Posterior vena cava (tissue), 2 donors: ENCODE measurements at places on chromosomes 11 and 22.

DNA sequence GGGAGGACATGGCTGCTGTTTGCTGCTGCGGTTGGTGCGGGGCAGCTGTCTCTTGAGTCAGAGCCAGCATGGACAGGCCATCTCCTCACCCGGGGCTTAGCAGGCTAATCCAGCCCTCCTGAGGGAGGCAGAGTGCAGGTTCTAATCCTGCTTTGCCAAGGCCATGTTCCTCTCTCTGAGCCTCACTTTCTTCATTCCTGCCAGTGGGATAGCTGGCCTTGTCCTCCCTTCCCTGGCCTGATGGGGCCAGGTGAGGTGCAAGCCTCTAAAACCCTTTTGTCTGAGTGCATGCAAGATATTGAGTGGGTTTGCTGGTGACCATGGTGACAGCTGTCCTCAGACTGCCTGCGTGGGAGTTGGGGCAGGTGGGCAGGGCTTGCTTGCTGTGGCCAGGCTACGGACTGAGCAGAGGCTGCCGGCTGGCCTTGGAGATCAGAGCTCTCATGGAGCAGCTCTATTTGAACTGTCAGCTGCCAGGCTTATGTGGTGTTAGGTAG, 3.6 kb downstream of the USP35 start:
- DNase-seq, result no peak

GRCh38 chr11:111912535-111912934, at the start of gene HSPB2:
TSS of gene HSPB2 (plus strand) at chr11:111912734. CDS start at chr11:111912830, 96 bp downstream.
- DNase-seq, result no peak

- no peak for DNase-seq
These were observed 153.0 kb downstream of the SPATA19 start for GRCh38 chr11:133692126-133692934.

DNA sequence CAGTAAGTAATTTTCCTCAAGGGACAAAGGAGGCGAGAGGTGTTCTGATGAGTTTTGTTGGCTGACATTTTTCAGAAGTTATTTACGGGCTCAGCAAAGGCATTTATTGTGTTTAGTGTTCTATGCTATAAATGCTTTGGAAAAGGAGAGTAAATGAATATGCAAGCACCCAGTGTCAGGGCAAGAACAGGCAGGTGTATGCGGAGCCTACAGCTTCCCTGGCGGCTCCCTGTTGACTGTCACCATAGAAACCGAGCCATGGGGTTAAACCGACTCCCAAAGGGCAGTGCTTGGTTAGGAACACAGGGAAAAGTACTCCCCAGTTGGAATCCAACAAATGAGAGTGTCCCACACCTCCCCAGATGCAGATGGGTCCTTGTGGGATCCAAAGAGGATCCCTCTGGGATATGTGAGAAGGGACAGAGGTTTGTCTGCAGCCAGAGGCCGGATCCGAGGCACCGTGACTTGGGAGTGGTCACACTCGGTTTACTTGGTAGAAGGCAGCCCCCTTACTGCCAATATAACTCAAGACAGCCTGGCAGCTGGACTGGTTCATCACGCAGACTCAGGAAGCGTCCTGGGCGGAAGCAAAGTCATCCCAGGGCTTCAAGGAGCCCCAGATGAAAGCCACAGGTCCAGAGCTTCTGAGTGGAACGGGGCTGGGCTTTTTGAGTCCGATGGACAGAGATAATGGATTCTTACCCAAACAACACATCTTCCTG, 329.7 kb downstream of the CTTN start:
- peak; percentile 72 for DNase-seq

DNA sequence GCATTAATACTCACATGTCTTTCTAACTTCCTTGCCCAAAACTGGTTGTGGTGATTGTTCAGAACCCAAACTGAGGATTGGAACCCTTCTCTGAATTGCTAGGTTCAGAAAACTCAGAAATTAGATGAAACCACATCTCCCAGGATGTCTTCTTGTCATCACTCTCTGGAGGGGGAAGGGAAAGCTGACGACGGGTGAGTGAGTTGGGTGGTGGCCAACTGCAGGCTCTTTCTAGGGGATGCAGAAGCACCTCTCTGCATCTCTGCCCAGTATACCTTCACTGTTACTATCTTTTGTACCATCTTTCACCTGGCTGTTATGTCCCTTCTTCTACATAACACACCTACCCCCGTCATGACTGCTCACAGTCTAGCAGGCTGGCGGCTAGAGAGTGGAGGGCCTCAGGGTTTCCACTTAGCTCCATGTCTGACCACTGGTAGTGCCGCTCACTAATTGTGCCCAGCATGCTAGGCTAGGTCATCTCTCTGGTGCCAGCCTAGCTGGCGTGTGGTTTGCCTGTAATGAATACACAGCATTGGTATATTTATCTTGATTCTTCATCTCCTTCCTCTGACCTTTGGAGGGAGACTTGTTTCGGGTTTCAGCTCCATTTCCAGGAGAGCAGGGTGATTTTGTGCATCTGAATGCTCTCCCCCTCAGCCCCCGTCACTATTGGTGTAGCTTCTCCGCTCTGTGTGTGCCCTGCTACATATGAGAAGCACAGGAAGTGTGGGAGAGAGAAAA, 7.3 kb downstream of the GRAMD1B start:
- no peak for DNase-seq

GRCh38 chr11:39220501-39221230, 2238.8 kb downstream of the LRRC4C start:
- DNase-seq, result no peak

DNA sequence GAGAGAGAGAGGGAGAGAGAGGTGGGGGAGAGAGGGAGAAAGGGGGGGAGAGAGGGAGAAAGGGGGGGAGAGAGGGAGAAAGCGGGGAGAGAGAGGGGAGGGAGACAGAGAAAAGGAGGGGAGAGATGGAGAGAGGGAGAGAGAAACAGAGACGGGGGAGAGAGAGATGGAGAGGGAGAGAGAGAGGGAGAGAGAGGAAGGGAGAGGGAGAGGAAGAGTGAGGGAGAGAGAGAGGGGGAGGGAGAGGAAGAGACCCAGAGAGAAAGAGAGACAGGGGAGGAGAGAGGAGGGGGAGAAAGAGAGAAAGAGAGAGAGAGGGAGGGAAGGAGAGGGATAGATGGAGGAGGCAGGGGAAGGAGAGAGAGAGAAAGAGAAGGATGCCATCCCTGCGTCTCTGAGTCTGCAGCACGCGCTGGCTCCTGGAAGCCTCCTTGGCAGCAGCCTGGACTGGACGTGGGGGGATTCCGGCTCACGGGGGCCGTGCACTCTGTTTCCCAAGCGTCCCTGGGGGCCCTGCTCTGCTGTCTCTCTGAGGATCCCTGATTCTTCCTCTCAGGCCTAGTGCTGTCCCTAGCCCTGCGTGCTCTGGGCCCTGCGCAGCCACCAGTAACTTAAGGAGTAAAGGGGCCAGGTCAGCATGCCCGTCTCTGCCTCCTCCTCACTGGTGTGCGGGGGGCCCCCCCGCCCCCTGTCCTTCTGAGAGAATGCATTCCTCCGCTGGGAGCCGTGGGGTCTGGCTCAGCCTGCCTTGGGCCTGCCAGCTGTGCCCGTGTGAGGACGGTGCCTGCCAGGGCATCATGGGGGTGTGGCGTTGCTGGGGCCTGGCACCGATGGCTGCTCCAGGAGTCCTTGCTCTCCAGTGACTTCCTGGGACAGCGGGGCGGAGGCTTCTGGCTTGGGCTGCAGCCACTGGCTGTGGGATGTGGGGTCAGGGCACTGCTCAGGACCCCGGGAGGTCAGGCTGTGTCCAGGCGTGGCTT, 429.5 kb downstream of the TBC1D22A start:
- peak; percentile 80 for DNase-seq

DNA sequence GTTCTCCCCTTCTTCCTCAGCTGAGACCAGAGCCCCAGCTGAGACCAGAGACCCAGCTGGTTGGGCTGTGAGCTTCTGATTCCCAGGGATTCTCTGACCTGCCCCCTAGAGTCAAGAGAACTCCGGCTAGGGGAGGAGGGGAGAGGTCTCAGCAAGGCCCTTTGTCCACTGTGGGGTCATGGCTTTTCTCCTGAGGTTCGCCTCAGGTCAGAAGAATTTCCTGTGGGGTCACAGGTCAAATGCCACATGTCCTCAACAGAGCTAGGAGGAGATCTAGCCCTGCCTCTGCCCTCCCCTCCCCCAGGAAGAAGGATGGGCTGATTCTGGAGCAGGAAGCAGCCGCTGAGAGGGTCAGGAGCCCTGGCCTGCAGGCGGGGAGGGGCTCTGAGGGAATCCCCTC, 23.7 kb downstream of the HTR3A start:
- DNase-seq, result peak; percentile 51

DNA sequence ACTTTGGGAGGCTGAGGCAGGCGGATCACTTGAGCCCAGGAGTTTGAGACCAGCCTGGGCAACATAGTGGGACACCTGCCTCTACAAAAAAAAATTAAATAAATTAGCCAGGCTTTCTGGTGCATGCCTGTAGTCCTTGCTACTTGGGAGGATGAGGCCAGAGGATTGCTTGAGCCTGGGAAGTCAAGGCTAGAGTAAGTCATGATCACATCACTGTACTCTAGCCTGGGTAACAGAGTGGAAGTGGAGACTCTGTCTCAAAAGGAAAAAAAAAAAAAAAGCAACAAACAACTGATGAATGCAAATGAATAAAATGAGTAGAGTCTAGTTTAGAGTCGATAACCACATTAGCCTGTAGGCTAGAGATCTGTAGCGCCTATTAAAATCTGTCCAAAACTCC, 3.9 kb upstream of the BCL2L13 start:
- no peak for DNase-seq
